T-helper 2 cell (primary cell): ENCODE measurements at places on chromosomes 3 and 15.

- peak; percentile 71 for DNase-seq
Measured at GRCh38 chr15:90286678-90287077, 21.2 kb downstream of the NGRN start.

- no peak for DNase-seq
Measured at GRCh38 chr15:51386486-51386885, 45.0 kb downstream of the GLDN start.

DNA sequence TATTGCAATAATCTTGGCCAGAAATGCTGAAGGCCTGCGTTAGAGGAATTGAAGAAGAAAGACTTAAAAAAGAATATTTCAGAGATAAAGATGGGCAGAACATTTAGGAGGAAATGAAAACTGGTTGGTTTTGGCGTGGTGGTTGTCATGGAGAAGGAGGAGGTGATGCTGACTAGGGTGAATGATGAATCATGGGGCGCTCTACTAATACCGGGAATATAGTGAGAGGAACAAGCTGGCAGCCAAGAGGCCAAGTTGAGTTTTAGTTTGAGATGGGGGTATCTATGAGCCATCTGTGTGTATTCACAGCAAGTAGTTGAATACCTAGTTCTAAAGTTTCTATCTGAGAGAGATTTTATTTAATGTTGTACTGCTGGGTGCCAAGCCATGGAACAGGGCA is 6.8 kb upstream of the GAP43 start:
- DNase-seq: no peak

GRCh38 chr3:27392950-27393679 is 23.9 kb upstream of the NEK10 start:
- no peak for DNase-seq

DNA sequence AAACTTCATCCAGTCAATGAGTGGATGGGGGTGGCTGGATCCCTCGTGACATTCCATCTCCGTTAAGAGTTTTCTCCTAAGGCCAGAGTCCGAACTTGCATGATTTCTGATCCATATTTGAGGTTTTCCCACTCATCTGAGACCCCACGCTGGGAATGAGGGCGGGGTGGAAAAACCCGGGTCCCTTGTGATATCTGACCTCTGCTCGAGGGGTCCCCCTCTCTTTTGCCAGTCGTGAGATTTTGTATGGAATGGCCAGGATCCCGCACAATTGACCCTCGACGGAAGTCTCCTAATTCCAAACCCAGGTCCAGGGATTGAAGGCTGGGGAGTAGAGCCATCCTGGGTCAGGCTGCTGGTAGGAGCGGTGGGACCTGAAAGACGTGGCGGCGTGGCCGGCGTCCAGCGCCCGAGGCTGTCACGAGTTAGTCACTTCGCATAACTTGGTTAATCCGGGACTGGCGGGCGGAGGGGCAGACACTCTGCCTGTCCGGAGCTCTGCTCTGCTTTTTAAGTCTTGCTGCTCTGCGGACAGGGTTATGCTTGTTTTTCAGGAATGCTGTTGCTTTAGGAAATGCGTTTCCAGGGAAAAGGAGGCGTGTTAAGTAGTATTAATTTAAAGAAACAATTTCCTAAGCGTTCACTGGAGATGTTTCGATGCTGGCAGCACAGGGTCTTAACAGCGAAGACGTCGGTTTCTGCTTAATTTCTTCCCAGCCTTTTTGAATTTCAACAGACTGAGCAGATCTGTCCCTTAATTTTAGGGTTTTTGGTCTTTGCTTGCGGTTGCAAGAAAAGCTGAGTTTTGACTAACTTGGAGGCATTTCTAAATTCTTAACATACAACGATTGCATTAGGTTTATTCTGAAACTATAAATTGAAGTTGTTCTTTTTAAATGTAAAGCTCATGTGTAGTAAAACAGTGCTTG is 69.7 kb upstream of the LRRFIP2 start:
- DNase-seq: peak; percentile 6

- DNase-seq: no peak
Measured at GRCh38 chr3:146387566-146387965, 81.8 kb downstream of the PLSCR2 start.

DNA sequence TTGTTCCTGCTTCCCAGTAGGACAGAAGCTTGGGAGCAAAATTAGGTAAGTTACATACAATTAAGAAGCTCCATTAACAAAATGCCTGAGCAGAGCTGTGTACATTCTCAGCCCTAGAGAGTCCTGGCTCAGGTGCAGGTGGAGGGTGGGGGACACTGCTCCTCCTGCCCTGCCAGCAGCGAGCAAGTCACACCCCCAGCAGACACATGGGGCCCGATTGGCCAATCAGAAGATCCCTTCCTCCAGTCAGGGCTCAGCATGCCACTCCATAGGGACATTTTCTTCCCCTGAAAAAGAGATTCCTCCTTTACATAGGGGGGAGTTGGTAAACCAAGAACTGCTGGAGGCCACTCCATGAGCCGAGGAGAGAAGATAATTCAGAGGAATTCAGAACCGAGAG is 62.1 kb downstream of the PLXNA1 start:
- no peak for DNase-seq

DNA sequence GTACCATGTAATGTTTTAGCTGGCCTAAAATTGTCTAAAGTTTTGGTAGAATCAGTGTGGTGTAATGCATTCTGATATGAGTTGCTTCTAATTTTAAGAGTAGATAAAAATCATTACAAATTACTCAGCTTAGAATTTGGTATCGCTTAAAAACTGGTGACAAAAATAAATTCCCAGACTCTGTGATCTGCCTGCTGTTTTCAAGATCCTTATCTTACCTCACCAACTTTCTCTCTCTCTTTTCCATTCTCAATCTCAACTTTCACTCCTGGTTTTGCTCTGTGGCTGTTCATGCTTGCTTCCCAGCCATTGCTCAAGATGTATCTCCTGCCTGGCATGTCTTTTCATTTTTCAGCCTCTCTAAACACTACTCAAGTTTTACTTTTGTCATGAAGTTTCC is 45.7 kb downstream of the TCF12 start:
- DNase-seq: no peak

DNA sequence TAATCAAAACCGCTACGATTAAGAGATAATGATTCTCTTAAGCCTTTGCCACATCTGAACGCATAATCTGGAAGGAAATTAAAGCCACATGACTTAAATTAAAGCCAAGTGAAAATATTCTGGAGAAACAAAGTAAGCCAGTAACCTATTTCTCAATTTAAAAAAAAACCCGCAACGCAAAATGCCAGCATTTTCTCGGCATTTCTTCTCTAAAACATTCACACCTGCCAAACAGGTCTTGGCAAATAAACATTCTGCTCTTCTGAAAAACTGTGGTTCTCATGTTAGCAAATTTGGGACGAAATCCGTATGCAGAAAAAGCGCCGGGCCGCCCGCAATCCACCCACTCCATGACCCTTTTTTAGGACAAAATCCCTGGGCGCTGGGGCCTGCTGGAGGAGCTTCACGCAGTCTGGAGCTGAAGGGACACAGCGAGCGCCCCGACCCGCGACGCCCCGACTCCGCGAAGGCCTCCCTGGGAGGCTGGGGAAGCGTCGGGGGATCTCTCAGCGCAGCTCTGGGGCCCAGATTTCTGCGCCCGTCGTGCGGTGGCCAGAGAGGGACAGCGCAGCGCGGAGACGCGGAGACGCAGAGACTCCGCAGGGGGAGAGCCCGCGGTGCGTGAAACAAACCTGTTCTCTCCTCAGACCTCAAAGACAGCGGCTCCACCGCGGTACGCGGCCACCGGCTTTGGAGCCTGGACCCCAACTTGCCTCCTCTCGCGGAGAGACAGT is 471 bp downstream of the NKIRAS1 start:
- peak; percentile 13 for DNase-seq

GRCh38 chr3:186342197-186342596 is 19.8 kb downstream of the DGKG start:
- DNase-seq: no peak

DNA sequence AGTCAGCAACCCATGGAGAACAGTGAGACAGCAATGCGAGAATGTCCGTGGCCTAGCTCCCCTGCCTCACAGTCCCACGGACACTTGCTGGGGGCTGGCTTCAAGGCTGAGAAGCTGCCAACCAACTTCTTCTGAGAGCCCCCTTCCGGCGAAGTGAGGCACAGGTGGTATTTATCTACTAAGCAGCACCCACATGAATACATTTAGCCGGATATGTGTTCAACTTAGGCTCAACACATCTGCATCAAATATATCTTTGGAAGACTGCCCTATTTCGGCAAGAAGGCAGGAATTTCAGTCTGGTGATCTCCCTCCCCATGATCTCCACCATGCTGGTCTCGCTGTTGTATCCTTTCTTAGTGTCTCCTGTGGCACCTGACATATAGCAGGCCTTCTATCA is 340.9 kb upstream of the NR2E3 start:
- no peak for DNase-seq

GRCh38 chr3:7205962-7206361 is 345.0 kb downstream of the GRM7 start:
- no peak for DNase-seq

DNA sequence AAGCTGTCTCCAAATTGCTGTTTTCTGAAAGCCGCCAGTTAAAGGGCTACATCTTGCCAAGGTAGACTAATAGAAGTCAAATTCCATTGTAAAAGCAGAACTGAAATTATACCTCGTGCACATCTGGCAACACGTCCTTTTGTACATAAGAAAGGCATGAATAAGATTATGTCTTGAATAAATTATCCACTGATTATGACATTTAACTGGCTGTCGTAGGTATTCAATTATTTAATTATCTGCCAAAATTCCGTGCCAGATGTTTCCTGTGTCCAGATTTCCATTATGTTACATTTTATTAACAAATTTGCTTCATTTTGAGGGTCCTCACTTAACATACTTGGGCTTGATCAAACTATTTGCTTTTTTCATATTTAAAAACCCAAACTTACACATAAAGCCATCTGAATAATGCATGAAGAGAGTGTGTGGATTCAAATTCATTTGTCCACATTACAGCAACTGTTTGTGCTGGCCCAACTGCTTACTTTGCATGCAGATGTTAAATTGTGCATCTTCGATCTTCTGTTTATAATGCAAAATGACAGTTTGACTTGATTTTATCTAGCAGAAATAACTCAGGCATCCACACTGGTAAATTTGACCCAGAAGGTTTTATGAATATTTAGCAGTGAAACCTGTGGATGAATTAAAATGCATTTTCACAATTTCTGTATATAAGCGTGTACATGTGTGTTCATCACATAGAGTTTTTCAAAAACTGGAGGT is 701.5 kb downstream of the ZNF385D start:
- DNase-seq: no peak

DNA sequence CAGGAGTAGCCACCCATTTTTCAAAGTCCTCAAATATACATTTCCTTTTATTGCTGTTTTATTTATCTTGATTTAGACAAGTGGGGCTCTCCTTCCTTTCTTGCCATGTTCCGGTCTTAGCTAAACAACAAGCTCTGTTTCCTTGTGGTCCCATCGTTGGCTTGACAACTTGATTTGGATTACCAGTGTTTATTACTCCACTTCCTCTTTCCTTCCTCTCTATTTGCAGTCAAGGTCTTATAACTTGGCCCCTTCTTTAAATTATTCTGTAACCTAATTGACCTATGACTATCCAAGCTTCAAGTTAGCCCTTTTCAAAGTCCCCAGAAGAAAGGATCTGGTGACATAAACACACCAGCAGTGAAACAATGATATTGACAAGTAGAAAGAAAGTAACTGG is 130.6 kb upstream of the STT3B start:
- DNase-seq: no peak

GRCh38 chr15:68730471-68730919 is 90.2 kb downstream of the ANP32A start:
- no peak for DNase-seq

DNA sequence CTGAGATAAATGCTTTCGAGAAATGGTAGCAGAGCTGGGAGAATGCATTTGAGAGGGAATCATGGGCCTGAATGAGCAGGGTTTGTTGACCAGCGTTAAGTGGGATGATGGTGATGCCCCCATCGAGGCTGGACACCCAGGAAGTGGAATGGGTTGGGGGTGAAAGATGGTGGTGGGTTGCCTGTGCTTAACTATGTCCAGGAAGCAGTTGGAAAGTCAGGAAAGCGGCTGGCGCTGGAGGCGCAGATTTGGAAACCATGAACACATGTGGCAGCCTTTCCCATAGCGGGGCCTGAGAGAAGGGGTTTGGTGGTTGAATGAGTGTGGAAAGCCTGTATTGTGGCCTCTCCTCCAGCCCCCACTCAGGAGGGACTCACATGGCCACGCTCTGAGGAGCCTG is 80.7 kb downstream of the AAGAB start:
- DNase-seq: no peak

DNA sequence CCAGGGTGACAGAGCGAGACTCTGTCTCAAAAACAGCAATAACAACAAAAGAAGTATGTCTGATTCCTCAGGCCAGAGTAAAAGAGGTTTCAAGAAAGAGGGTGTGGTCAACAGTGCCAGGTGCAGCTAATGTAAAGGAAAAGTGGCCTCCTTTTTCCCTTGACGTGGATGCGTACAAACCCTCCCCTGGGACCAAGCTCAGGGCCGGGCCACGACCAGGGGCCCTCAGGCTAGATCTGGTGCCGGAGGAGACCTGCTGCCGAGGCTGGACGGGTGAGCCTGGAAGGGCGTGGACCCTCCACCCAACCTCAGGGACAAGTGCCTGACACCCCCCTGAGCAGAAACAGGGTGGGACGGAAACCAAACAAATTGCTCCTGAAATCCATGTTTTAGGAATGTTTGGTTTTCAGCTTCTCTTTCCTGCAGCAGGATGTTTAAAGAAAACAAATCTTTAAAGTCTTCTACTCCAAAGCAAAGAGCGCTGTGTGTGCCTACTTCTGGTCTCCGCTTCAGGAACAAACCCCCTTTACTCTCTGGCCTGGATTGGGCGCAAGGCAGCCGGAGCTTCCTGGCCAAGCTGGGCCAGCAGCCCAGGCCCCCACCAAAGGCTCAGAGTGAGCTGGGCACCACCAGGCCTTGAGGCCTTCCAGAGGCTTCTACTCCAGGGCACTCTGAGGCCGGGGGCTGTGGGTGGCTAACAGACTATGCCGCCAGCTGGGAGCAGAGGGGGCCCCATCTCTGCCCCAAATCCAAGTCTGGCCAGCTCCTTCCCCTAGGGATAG is 21.4 kb downstream of the ZDHHC19 start:
- no peak for DNase-seq

DNA sequence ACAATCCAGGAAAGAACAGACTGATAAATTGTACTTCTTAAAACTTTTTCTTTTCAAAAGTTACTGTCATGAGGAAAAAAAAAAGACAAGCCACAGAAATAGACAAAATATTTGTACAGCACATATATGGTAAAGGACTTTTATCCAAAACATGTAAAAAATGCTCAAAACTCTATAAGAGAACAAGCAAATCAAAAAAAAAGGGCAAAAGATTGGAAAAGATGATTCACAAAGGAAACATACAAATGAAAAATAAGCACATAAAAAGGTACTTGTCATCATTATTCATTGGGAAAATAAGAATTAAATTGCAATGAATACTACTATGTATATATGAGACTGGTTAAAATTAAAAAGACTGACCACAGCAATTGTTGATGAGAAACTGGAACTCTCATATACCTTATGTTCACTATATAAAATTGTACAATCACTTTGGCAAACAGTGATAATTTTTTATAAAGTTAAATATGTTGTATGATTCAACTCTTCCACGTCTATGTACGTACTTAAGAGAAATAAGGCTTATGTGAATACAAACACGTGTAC is 39.7 kb downstream of the DIPK2A start:
- no peak for DNase-seq

GRCh38 chr3:87873136-87873535 is 185.7 kb downstream of the CGGBP1 start:
- DNase-seq: no peak

GRCh38 chr3:13901935-13902584 is 22.2 kb upstream of the WNT7A start:
- no peak for DNase-seq

GRCh38 chr15:75049392-75049791 is 26.0 kb downstream of the PPCDC start:
- DNase-seq: no peak
